Hair follicle dermal papilla cell (primary cell): ENCODE measurements at places on chromosomes 3 and 15. TPM values are rescaled to one million over a fixed set of nuclear protein-coding genes. Genes with fewer than 3 reads are reported as not detected.

Gene PTX3
- 496 and 515 TPM in 2 replicates for total RNA-seq

Gene PCSK6
- 0.65 TPM in 1 of 2 replicates, not detected in the other for total RNA-seq

Gene CD80
- total RNA-seq, result under 0.01 TPM in 1 of 2 replicates, not detected in the other

Gene KLHL25
- 3.3 and 3.9 TPM in 2 replicates for total RNA-seq

Gene SEMA3G
- 0.85 and 0.97 TPM in 2 replicates for total RNA-seq

Gene CGNL1
- total RNA-seq, result 0.49 and 0.65 TPM in 2 replicates

Gene TRAT1
- not detected in 2 replicates for total RNA-seq

Gene CCR3
- total RNA-seq, result not detected in 2 replicates

Gene WWTR1
- 94.5 and 118 TPM in 2 replicates for total RNA-seq
